K562 (cell line): ENCODE measurements at places on chromosomes 7 and 10. TPM values are rescaled to one million over a fixed set of nuclear protein-coding genes. Genes with fewer than 3 reads are reported as not detected.

GRCh38 chr7:6106140-6106904, 75.1 kb downstream of the ANKRD61 start:
- DNase-seq, result peak; percentile 76
- peak overlapping the region; percentile 61 for H3K4me3 ChIP-seq
- H3K4me1 ChIP-seq, result peaks cover 13% of the 10 kb centered on the region
- peaks cover 16% of the 10 kb centered on the region; the same call in 2 of the 3 replicates for H3K36me3 ChIP-seq
- peak overlapping the region; percentile 47; the same call in 2 of the 3 replicates for H3K27ac ChIP-seq
- H3K27me3 ChIP-seq, result no peaks in the 10 kb centered on the region

GRCh38 chr7:66150471-66150870, 35.8 kb downstream of the CRCP start:
- no peak overlapping the region for H3K27ac ChIP-seq
- H3K4me1 ChIP-seq, result no peaks in the 10 kb centered on the region; the same call in 1 of the 2 replicates
- H3K36me3 ChIP-seq, result peaks cover 95% of the 10 kb centered on the region
- no peak overlapping the region for H3K4me3 ChIP-seq

DNA sequence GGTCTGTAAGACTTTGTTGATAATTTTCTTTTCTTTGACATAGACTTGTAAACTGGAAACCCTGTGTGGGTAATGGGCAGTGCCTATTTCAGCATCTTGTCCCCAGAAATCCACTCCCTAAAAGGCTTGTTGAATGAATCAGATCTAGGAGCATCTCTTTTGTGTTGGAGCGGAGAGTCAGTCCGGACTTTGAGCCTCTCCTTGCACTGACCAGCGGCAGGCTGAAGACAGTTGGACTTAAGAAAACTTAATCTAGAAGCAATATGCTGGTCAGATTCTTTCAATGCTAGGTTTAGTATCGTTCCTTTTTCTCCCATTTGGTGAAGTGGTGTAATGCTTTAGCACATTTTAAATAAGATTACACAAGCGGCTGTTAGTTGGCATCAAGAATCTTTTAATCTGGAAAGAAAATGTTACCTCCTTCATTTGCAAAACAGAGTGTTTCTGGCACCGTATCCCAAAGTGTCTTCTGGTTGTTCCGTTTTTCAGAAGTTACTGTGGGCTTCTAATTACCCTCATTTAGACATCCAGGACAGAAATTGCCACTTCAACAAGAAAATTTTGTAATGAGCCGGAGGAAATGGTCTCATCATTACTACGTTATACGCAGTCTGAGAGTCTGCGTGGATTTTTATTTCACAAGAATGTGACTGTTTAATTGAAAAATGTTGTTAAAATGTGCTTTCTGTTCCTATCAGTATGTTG, 74.7 kb downstream of the CUX1 start:
- H3K27me3 ChIP-seq, result no peaks in the 10 kb centered on the region
- no peak overlapping the region for H3K4me3 ChIP-seq
- no peak for DNase-seq
- peaks cover 2% of the 10 kb centered on the region; the same call in 2 of the 3 replicates for H3K36me3 ChIP-seq
- peaks cover 11% of the 10 kb centered on the region for H3K4me1 ChIP-seq
- H3K27ac ChIP-seq, result no peak overlapping the region

DNA sequence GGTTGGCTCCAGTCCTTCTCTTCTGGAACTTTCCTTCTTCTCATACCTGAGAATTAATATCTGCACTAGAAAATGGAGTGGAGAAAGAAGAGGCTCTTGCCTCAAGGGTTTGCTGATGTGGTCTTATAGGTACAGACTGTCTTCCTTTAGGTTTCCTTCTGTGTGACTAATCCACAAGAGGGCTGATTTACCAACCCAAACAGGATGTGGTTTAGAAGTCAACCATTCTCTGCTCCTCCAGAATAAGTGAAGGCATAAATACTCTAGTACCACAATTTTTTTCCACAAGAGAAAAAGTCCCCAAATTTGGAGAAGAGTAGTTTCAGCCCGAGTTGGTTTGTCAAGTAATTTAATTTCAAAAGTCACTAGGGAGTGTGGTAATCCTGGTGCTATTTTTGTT, 85.8 kb downstream of the NRP1 start:
- H3K27me3 ChIP-seq, result no peaks in the 10 kb centered on the region
- DNase-seq, result no peak
- H3K36me3 ChIP-seq, result no peaks in the 10 kb centered on the region
- H3K4me3 ChIP-seq, result no peak overlapping the region

DNA sequence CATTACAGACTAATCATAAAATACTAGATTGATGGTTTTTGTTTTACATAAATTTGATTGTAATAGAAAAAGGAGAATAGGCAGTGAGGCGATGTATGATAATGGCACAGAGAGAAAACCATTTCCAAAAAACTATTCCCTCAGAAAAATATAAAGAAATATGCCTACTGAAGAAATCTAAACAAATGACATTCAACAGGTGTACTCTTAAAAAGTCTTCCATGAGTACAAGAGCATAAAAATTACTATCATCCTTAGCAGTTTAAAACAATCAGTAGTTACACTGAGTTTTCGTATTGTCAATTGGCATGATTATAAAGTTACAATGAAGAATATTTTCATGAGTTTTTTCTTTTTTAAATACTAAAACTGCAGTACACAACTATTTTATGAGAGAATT, 75.0 kb downstream of the ARHGAP12 start:
- no peak overlapping the region for H3K27ac ChIP-seq
- H3K4me1 ChIP-seq, result no peaks in the 10 kb centered on the region
- no peaks in the 10 kb centered on the region for H3K27me3 ChIP-seq
- no peaks in the 10 kb centered on the region for H3K36me3 ChIP-seq
- DNase-seq, result no peak

DNA sequence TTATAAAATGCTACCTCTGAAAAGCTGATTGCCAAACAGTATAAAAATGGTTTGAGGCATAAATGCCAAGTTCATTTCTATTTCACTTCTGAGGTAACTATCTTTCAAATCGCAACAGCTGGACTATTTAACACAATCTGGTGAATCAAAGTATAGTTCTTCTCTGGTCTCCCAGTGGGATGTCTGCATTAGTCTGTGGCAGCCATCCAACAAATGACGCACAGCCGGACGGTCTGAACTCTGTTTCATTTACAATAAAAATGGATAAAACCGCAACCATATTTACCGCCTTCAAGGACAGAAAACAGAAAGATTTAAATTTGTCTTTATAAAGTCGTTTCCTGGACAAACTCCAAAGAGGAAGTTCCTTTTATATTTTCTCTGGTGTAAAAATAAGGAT, 41.9 kb downstream of the ENO4 start:
- H3K4me1 ChIP-seq, result no peaks in the 10 kb centered on the region
- H3K27ac ChIP-seq, result no peak overlapping the region
- H3K27me3 ChIP-seq, result no peaks in the 10 kb centered on the region
- peaks cover 25% of the 10 kb centered on the region; the same call in 2 of the 3 replicates for H3K36me3 ChIP-seq

DNA sequence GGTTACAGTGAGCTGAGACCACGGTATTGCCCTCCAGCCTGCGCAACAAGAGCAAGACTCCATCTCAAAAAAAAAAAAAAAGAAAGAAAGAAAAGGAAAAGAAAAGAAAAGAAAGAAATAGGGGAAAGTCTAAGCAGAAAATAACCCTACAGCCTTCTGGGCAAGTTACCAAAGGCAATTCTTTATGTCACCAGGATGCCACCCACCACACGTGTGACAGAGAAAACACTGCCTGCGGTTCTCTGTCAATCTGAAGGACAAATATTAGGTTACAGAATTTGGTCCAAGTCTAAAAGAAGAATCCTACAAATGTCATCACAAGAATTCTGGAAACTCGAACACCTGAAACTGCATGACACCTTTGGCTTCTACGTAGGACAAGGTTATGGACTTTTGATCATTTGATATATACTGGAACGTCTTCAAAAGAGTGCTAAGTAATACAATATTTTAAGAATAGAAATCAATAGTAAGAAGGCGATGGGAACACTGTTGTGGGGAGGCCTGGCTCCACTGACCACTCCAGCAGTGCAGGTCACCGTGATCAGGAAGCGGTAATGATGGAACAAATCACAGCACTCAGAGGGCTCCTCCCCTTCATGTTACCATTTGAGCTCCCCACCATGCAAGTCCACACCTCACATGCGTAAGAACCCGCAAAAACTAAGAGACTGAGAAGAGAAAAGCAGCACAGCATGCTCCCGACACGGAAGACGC, 75.8 kb downstream of the MAD1L1 start:
- H3K4me1 ChIP-seq, result no peaks in the 10 kb centered on the region
- no peak overlapping the region for H3K4me3 ChIP-seq
- H3K36me3 ChIP-seq, result peaks cover 6% of the 10 kb centered on the region; the same call in 1 of the 3 replicates
- DNase-seq, result no peak

- peak; percentile 78 for DNase-seq
- no peaks in the 10 kb centered on the region for H3K36me3 ChIP-seq
- peaks cover 27% of the 10 kb centered on the region for H3K4me1 ChIP-seq
These were observed 1.3 kb upstream of the ACHE start for GRCh38 chr7:100896732-100897608.

GRCh38 chr7:142754681-142755575, 5.7 kb downstream of the PRSS1 start:
- H3K27me3 ChIP-seq, result peaks cover 21% of the 10 kb centered on the region
- no peaks in the 10 kb centered on the region for H3K36me3 ChIP-seq
- H3K27ac ChIP-seq, result no peak overlapping the region
- no peaks in the 10 kb centered on the region for H3K4me1 ChIP-seq
- H3K4me3 ChIP-seq, result no peak overlapping the region

DNA sequence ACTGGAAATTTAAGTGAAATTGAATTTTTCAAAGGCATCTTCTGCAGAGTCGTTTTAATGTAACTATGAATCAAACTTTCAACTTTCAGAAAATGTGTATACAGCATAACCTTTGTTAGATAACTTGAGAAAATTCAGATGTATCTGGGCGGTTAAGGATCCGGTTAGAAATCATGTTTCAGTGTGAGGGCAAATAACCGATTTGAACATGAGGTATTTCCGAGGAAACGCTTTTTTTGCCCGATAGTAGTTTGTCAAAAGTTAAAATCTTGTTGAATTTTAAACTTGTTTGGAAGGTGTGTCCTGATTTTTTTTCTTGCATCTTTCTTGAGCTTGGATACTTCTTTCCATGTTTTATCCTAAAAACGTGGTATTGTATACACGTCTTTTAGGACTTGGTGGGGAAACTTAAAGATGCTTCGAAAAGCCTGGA, 1.3 kb upstream of the BMI1 start:
- H3K4me1 ChIP-seq, result peaks cover 19% of the 10 kb centered on the region; the same call in 2 of the 3 replicates
- H3K36me3 ChIP-seq, result no peaks in the 10 kb centered on the region
- peaks cover 6% of the 10 kb centered on the region; the same call in 2 of the 3 replicates for H3K27me3 ChIP-seq
- H3K27ac ChIP-seq, result peak overlapping the region; percentile 95
- H3K4me3 ChIP-seq, result peak overlapping the region; percentile 77
- DNase-seq, result no peak

DNA sequence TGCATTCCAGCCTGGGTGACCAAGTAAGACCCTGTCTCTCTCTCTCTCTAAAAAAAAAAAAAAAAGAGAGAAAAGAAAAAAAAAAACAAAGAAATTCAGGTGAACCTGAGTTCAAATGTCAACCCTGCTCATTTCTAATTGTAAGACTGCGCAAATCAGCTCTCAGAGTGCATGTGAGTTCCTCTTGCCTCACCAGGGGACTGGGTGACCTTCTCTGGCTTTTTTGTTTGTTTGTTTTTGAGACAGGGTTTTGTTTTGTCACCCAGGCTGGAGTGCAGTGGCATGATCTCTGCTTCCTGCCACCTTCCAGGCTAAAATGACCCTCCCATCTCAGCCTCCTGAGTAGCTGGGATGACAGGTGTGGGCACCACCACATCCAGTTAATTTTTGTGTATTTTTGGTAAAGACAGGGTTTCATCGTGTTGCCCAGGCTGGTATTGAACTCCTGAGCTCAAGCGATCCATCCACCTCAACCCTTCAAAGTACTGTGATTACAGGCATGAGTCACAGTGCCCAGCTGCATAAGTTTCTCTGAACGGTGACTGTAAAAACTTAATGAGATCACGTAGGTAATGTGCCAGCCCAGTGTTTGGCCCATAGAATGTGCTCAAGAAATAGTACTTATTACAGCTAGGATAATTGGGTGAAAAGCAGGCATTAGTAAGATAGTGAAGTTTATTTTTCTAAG, 45.3 kb upstream of the BAMBI start:
- H3K27ac ChIP-seq, result no peak overlapping the region
- no peak for DNase-seq
- peaks cover 19% of the 10 kb centered on the region for H3K27me3 ChIP-seq
- no peaks in the 10 kb centered on the region; the same call in 1 of the 2 replicates for H3K4me1 ChIP-seq
- no peak overlapping the region for H3K4me3 ChIP-seq
- no peaks in the 10 kb centered on the region for H3K36me3 ChIP-seq

DNA sequence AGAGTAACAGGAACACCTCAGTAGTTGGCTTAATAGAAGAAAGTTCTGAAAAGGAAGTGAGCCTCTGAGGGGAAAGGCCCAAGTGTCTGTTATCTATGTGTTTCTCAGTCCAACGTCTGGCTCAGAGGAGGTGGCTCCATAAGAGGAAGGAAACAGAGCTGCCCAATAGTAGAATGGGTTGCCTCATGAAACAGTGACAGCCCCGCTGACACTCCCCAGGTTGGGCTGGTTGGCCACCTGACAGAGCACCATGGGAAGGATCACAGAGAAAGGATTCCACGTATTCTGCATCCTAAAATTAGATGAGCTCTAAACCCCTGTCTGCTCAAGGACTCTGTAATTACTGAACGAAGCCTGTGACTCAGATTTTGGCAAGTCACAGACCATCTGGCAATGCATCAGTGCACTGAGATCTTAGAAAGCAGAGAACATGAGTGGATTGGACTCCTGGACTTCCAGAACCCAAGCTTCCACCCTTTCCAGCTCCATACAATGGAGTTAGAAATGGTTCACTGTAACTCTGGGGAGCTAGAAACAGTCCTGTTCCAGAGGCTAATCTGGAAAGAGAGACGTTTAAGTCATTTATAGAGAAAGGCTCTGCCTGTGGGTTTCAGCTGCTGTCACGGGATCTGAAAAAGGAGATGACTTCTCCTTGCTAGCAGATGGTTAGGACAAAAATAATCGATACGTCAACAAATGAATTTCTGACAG, 2.9 kb downstream of the PKD2L1 start:
- DNase-seq, result no peak
- no peaks in the 10 kb centered on the region for H3K36me3 ChIP-seq
- H3K27ac ChIP-seq, result no peak overlapping the region
- H3K4me1 ChIP-seq, result no peaks in the 10 kb centered on the region
- H3K27me3 ChIP-seq, result peaks cover 38% of the 10 kb centered on the region
- no peak overlapping the region for H3K4me3 ChIP-seq

GRCh38 chr7:150781103-150781502, 19.1 kb downstream of the TMEM176B start:
- no peaks in the 10 kb centered on the region for H3K4me1 ChIP-seq
- no peak overlapping the region for H3K27ac ChIP-seq
- H3K27me3 ChIP-seq, result peaks cover 24% of the 10 kb centered on the region; the same call in 2 of the 3 replicates
- H3K4me3 ChIP-seq, result no peak overlapping the region

DNA sequence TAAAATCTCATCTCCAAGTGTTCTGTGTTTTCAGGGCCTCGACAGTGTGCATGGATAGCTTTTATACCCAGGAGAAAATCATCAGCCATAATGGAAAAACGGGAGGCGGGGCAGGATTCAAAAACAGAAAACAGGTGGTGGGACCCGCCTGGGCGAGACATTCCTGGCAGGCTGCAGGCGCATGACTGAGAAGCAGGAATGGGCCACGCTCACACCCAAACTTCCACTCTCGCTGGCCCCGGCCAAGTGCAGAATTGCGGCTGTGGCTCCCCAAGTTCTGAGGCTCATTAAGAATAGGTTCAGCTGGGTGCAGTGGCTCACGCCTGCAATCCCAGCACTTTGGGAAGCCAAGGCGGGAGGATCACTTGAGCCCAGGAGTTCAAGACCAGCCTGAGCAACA, 60.6 kb downstream of the C10orf143 start:
- no peak overlapping the region for H3K4me3 ChIP-seq
- no peak overlapping the region for H3K27ac ChIP-seq
- H3K36me3 ChIP-seq, result no peaks in the 10 kb centered on the region
- no peak for DNase-seq
- H3K4me1 ChIP-seq, result no peaks in the 10 kb centered on the region

The PPA1 gene
- polyA plus RNA-seq, result 591 and 627 TPM in 2 replicates

The GLCCI1 gene
- polyA plus RNA-seq, result 5.1 and 6.0 TPM in 2 replicates
